SIG-M5 (cell line): ENCODE measurements at places on chromosomes 4 and X.

DNA sequence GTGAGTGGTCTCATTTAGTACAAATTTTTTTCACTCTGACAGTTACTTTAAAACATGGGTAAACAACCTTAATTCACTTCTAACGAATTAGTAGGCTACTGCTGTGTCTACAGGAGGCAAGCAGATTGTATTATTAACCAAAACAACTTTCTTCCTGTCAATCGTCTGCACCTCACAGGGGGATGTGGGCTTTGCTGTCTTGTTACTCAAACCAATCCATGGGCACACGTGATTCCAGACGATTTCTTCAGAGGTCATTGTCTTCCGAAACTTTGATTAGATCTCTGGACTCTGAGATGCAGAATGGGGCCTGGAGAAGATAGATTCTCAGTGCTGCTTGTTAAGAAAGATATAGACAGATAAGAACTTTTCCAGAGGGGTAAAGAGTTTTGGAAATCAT, 327.8 kb downstream of the DHX15 start:
- no peak for DNase-seq

DNA sequence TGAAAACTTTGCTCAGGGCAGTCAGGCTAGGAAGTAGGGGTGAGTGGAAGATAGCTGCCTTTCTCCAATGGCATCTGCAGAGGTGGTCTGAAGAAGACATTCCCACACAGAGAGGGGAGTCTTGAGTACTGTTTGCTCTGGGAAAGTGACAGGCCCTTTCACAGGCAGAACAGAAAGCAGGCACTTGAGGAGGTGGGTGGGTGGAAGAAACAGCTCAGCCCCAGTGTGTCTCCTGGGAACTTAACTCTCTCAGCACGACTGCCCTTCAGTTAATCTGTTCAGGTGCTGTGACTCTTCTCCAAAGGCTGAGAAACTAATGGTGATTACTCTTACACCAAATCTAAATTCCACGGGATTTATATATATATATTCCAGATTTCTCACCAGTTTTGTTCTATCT, 28.3 kb downstream of the ENOPH1 start:
- no peak for DNase-seq

GRCh38 chr4:98565681-98566301, 92.6 kb downstream of the TSPAN5 start:
- DNase-seq = no peak

- DNase-seq = no peak
These were observed 23.3 kb upstream of the GPR50 start for GRCh38 chrX:151153086-151153485.

- DNase-seq = no peak
These were observed 82.4 kb downstream of the GPM6A start for GRCh38 chr4:175729665-175730064.

- no peak for DNase-seq
These were observed 49.2 kb upstream of the DDX53 start for GRCh38 chrX:22950269-22951266.

GRCh38 chr4:148238086-148238485, 204.1 kb downstream of the NR3C2 start:
- DNase-seq = no peak

- DNase-seq = no peak
These were observed 55.2 kb downstream of the MGST2 start for GRCh38 chr4:139720806-139721205.
